ENCODE measurements at places on chromosomes 11 and 22. TPM values are rescaled to one million over a fixed set of nuclear protein-coding genes. Genes with fewer than 3 reads are reported as not detected.

ADORA2A gene
- total RNA-seq: 3.8 TPM

DNA sequence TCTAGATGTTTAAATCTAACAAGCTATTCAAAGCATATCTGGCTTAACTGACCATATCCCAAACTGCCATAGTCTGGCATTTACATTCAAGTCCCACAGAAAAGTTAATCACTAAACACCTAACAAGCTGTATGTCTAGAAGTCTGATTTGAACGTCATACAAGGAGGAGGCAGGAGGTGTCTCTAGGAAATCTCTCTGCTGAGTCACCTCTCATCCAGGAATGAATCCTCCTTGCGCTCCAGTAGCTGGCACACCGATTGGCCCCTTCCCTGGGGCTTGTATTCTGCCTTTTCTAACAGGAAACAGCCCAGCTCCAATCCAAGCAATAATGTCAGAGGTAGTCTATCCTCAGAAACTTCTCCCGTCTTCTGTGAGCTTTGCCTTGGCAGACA lies 31.8 kb downstream of the FEZ1 start:
- no peak for DNase-seq

WNT7B gene
- not detected for total RNA-seq

DNA sequence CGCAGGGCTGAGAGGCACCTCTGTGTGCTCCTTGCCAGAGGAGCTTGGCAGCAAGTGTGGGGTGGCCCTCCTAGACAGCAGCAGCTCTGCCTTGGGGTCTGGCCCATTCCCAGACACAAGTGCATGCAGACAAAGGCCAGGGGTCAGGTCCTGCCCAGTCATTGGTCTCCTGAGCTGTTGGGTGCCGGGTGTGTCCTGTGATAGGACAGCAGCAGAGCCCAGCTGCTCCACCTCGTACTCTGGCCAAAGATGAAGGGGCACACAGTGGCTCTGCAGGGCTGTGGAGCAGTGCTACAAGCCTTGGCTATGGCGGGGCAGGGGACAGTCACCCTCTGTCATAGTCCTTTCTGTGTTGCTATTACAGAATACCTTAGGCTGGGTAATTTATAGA lies 17.3 kb upstream of the OSBPL5 start:
- DNase-seq: no peak

GRCh38 chr11:16610213-16610737 lies 128.2 kb upstream of the C11orf58 start:
- DNase-seq: no peak

DNA sequence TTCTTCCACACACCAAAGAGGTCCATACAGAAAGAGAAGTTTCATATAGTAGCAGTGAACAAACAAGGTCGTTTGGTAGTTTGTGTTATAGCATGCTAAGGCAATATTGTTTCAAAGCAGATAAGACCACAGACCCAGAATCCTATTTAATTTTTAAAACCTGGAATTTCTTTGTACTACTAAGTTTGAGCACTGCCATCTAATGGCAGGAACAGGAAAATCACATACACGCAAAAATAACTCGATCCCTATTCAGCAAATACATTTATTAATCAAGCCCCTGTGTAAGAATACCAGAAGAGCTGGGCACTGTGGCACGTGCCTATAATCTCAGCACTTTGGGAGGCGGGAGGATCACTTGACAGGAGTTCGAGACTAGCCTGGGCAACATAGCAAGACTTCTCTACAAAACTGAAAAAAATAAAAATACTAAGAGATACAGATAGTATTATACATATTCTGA lies 2.9 kb upstream of the BTBD10 start:
- peak; percentile 66 for DNase-seq

DNA sequence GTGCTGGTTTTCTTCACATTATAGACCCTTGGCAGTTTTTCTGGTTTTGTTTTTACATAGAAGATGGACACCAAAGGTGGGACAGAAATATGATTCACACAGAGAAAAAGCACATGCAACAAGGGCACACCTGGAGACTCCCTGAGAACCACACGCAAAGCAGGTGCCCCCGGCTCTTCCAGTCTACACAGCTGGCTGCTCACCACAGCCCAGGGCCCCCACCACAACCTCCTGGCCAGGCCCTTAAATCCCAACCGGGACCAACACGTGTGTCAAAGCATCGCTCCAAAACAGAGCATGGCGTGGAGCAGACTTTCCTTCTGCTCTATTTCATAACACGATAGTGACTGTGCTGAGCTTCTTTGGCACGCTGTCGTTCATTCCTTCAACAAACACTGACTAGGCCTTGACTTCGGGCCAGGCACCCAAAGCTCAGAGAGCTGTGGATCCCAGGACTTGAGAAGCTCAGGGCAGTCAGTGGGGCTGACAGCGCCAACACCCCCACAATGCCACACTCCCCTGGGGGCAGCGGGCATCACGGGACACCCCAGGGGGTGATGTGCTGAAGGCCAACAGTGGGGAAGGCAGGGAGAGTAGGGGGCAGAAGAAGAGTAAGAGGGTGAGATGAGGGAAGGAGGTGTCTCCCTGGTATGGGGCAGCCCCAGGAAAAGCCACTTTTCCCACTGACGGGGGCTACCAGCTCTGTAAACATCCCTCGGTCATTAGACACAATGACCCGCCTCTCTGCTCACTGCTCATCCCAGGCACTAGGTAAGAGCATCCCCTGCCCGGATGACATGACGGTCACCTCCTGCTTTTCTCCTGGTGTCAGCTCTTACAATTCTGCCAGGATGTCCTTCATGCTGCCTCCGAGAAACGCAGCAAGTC lies 26.0 kb downstream of the CELSR1 start:
- DNase-seq: no peak

GRCh38 chr22:47176573-47177333 lies 414.3 kb downstream of the TBC1D22A start:
- DNase-seq: no peak

- no peak for DNase-seq
Observed at GRCh38 chr22:45424241-45424731, 10.8 kb downstream of the RIBC2 start.

DNA sequence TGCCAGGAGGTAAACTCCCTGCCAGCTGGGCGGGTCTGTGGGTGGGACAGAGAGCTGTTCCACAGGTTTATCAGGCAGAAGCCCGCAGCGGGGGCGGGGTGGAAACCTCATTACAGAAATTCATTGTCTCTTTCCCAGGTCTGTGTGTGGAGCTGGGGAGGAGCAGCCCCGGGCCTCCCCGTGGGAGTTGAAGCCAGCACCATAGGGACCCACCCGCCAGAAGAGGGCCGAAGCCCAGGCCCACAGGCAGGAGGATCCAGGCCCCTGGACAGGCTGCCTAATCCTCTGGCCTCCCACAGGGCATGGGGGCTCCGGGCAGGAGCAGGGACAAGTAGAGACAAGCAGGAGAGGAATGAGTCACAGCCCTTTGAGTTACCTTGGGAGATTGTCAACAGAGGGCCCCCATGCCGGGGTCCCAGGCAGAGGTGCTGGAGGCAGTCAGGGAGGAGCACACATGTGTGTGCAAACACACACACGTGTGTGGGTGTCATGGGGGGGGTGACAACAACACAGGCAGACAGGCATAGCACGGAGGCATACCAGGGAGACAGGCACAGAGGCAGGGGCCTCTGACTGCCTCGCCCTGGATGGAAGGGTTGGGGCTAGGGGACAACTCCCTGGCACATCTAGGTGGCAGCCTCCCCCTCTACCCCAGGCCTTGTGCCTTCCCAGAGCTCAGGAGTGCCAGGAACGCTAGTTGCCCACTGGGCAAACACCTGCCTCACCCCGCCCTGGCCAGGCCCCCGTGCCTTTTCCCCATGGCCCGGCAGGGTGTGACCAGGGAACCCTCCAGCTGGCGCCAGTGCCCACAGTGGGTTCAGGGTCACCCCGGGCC lies 1.4 kb downstream of the CDC42BPG start:
- DNase-seq: no peak

DNA sequence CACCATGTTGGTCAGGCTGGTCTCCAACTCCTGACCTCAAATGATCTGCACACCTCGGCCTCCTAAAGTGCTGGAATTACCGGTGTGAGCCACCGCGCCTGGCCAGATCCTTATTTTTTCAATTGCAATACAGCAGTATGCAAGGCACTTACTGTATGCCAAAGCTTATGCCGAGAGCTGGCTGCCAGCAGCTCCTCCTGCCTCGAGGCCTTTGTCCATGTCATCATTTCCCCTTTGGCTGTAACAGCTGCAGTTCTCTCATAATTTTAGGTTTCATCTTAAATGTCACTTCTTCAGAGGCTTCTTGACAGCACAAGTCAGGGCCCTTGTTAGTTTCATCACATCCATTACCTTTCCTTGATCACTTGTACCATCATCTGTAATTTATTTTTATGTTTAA lies 1.5 kb upstream of the SREBF2 start:
- DNase-seq: peak; percentile 51

- no peak for DNase-seq
Observed at GRCh38 chr11:73245461-73245860, 26.7 kb upstream of the P2RY6 start.

- DNase-seq: no peak
Observed at GRCh38 chr11:121763526-121763925, 310.8 kb upstream of the SORL1-AS1 start.

MGAT3 gene
- total RNA-seq: not detected

DNA sequence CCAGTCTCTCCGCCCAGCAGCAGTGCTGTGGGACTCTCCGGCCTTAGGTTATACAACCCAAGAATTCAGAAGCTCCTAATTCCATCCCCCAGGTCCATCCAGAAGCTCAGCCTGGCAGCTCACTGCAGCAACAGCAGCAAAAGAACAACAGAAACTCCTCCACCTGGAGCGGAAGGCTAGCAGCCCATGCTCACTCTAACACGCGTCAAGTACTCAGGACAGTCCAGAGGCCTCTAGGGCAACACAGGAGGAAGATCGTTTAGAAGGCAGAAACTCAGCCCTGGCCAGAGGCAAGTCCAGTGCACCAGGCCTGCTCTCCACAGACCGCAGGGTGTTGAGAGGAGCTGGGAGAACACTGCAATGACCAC lies 17.1 kb downstream of the PLA2G6 start:
- DNase-seq: no peak

ZBTB16 gene
- 22.0 TPM for total RNA-seq

DNA sequence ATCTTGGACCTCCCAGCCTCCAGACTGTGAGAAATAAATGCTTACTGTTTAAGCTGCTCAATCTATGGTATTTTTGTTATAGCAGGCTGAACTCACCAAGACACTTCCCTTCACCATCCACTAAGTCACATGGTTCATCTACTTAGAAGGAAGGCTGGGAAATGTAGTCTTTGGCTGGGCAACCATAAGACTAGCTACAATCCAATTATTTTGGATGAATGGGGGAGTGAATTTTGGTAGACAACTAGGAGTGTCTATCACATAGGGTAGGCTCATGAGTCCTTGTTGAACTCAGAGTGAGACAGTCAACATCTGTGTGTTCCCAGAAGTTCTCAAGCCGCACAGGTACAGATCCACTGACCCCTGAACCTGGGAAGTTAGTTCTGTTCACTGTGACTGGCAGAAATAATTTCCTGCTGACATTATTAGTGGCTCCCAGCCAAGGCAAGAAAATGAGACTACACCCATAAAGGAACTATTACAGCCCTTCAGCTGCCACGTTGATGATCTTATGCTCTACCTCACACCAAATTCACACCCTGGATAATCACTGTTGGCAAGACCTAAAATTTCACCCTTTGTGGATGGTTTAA lies 3.1 kb upstream of the SLC35C1 start:
- peak; percentile 45 for DNase-seq

- DNase-seq: no peak
Observed at GRCh38 chr11:14713496-14714244, 70.1 kb downstream of the PDE3B start.

ROBO3 gene
- 5.7 TPM for total RNA-seq

MRGPRF gene
- total RNA-seq: under 0.01 TPM

DNA sequence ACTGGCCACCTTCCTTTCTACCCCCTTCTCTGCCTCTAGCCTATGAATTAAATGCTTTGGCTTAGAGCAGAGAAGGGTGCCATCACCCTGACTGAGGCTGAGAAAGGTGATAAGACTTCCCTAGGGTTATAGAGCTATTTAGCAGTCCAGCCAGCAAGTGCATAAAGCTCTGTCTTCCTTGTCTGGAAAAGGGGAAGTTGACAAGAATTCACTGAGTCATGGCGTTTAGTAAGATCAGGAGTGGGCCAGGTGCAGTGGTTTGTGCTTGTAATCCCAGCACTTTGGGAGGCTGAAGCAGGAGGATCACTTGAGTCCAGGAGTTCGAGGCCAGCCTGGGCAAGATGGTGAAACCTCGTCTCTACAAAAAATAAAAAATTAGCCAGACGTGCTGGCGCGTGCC lies 63.1 kb downstream of the LHFPL7 start:
- no peak for DNase-seq

DNA sequence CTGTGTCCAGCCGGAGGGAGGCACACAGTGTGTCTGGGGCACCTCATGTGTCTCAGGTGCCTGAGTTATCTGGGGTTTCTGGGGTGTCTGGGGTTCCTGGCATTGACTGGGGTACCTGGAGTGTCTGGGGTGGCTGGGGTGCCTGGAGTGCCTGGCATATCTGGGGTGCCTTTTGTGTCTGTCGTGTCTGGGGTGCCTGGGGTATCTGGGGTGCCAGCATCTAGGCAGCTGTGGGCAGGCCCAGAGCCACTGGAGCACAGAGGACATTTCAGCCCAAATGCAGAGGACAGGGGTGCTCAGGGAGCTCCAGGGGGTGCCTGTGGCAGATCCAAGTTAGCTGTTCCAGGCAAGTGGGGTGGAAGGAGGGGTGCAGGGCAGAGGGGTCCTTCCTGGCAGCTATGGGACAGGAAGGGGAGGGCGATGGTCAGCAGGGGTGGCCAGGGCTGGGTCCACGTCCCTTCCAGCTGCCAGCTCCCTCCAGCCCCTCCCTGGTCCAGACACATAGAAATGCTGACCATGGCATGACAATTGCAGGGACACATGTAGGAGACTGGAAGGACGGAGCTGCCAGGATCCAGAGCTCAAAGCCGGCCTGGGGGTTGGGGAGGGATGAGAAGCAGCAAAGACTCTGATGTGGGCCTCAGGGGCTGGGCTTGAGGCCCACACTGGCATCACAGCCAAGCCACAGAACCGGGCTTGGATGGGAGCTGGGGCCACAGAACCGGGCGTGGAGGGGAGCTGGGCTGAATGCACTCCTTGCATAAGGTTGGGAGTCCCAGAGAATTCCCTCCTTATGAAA lies 133.0 kb downstream of the BRD1 start:
- DNase-seq: no peak

DNA sequence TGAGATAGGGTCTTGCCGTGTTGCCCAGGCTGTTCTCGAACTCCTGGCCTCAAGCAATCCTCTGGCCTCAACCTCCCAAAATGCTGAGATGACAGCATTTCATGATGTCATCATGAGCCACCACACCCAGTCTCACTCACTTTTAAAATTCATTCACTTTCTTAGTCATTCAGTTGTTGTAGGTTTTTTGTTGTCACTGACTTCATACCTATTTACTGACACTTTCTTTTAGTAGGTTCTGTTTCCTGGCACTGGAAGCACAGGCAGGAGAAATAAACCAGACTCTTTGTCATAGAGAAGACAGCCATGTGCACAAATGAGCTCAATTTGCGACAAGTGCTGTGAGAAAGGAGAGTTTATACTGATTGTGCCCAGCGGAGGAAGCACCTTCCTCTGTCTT lies 10.5 kb downstream of the ART5 start:
- DNase-seq: no peak

LMO2 gene
- 78.4 TPM for total RNA-seq

HIRA gene
- total RNA-seq: 14.7 TPM
